ENCODE measurements at places on chromosomes 1 and 21.

DNA sequence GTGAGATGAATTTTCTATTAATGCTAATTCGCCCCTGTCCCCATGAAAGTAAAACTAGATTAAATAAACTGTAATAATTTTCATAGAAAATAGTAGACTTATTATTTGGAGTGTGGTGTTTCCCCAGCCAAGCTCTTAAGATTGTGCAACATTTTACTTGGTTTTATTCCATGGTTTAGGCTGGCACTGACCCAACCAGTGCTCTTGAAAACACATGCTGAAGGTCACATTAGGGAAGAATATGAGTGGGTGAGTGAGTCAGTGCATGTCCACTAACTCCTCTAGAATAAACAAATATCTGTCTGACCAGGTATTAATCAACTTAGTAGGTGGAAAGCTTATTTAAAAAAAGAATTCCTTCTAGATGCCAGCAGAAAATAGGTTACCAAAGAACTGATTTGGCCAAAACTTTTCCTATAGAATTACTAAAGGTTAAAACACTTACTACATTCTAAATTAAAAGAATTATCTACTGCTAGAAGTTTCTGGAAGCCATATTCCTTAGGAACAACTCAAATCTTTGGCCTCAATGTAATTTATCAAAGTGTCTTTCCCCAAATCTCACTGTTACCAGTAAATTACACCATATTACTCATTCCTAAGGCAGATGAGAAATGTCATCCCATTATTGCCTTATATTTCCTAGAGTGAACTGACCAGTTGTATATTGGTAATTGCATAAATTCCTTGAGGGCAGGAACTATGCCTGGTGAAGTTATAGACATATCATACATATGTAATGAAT, 89.7 kb upstream of the RGS1 start:
- no peak for DNase-seq

- no peak for DNase-seq
Measured at GRCh38 chr1:245961137-245961540, 545.9 kb downstream of the SMYD3 start.

GRCh38 chr1:228398741-228399461, 7.7 kb downstream of the TRIM11 start:
- DNase-seq, result no peak

DNA sequence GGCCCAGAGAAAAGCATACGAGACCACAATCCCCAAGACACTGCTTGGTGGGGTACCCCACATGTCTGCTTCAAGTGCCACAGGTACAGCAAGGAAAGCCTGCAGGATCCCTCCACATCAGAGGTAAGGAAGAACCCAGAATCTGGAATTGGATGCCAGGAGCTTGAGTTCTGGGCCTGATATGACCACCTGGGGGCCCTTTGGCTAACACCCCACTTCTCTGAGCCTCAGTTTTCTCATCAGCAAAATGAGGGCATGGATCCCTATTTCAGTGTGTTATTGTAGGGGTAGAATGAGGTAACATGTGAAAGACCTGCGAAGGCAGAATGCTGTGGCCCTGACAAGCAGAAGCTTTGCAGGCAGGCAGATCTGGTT, 24.5 kb downstream of the NAV1 start:
- no peak for DNase-seq

- no peak for DNase-seq
Measured at GRCh38 chr1:93620841-93621210, 60.8 kb downstream of the BCAR3 start.

- DNase-seq, result no peak
Measured at GRCh38 chr1:79082233-79082632, 75.7 kb upstream of the ADGRL4 start.

DNA sequence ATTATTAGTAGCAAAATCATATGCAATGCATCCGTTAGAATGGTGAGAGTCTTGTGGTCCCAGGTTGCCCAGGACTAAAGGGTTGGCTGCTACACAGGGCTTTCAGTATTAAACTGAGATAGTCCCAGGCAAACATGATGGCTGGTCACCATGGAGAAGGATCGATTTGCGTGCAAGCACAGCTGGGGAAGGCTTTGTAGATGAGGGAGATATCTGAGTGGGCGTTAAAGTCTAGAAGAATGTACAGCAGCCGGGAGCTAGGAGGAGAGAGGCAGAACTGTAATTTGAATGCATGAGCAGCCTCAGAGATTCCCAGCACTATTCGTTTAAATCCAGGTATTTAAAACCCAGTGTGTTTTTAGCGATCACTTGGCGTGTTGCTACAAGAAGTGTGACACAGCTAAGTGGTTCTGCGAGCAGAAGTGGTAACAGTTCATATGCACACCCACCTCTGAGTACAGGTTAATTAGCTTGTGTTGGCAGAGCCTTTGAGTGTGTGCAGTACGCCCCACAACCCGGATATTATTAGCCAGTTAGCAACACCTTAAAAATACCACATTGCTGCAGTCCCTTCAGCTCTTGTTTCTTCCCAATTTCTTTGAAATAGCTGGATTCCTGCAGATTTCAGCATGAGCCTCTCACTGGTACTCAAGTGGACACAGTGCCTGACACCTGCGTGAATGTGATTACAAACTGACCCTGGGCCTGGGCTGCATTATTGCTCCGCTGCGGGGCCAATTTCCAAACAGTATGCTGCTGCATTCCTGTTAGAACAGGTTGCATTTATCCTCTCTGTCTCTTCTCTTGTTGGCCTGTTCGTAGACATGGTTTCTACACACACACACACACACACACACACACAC, 67.2 kb upstream of the SCAF4 start:
- DNase-seq, result no peak

- no peak for DNase-seq
Measured at GRCh38 chr1:161242313-161242712, 4.3 kb upstream of the NR1I3 start.

- no peak for DNase-seq
Measured at GRCh38 chr1:90969241-90969640, 52.6 kb downstream of the ZNF644 start.

DNA sequence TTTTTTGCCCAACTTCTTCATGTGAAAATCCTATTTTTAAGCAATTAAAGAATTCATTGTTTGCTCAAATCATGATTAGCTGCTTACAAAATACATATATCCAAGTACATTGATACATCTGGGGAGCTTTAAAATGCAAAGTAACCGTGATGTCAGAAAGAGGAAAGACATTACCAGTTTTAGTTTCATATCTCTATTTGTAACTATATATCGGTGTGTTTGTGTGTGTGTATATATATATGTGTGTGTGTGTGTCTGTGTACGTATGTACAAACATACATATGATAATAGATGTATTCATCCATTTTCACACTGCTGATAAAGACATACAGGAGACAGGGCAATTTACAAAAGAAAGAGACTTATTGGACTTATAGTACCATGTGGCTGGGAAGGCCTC, 310.1 kb downstream of the DPYD start:
- DNase-seq, result no peak

DNA sequence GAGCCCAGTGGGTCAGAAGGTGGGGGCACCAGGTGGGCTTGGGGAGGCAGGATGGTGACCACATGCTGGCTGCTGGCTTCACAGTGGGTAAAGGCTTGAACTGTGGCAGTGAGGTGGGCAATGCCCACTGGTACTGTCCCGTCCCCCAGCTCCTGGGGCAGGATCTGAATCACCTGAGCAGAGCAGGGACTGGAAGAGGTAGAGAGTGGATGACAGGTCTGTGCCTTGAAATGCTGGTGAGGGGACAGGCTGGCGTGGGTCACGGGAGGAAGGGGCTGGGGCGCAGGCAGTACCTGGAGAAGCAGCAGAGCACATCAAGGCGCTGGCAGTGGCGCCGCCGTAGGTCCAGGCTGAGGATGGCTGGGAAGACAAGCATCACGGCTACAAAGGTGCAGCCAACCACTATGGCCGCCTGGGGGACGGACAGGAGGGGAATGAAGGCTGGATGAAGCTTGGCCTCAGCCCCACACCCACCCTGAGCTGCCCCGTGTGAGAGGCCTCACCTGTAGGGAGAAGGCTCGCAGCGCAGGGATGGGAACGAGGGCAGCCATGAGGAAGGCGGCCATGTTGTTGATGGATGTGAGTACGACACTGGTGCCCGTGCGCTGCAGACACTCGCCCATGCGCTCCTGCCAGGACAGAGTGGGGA, 14.9 kb downstream of the PTCH2 start:
- DNase-seq, result no peak

GRCh38 chr1:58857680-58858673, 74.1 kb upstream of the JUN start:
- DNase-seq, result no peak

- DNase-seq, result no peak
Measured at GRCh38 chr1:84583648-84584047, 9.4 kb upstream of the CTBS start.

GRCh38 chr1:59560807-59561450, 253.8 kb upstream of the HOOK1 start:
- no peak for DNase-seq

GRCh38 chr1:90715309-90715708, 1.8 kb downstream of the BARHL2 start:
- no peak for DNase-seq

- DNase-seq, result no peak
Measured at GRCh38 chr1:234709473-234710228, 99.7 kb upstream of the IRF2BP2 start.

DNA sequence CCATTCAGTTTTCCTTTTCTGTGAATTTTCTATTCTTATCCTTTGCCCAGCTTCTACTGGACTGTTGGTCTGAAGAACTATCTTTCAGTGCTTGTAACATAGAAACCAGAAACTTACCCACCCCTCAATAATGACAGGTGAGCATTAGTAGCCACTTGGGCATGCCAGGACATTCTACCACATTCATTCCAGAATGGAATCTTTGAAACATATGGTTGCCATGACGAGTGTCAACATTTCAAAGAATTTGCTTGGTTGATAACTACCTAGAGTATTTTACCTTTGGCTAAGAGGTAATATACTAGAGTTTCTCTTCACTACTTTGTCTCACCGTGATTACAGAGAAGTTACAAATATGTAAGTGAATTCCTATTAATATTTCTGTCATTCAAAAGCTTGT, at the start of gene MROH9:
MROH9 (plus strand) TSS at position 304 of the 400 bp plus-strand sequence. CDS start 10,023 bp downstream, outside the sequence.
- no peak for DNase-seq

- no peak for DNase-seq
Measured at GRCh38 chr21:23952269-23952668, 1655.0 kb downstream of the MRPL39 start.

DNA sequence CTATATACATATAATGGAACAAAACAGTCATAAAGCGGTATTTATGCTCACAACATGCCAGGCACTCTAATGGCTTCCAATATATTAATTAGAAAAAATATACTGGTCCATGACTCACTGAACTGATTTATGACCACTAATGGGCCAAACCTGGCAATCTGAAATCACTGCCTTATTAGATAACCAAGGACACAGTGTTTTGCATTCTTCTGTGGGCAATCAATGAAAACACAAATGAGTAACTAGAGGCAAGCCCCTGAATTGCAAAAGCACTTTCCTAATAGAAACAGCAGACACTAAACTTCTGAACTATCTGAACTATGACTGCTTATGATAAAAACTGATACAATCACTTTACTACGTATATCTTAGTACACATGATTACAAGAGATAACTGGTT, 3.5 kb downstream of the GCLM start:
- no peak for DNase-seq

DNA sequence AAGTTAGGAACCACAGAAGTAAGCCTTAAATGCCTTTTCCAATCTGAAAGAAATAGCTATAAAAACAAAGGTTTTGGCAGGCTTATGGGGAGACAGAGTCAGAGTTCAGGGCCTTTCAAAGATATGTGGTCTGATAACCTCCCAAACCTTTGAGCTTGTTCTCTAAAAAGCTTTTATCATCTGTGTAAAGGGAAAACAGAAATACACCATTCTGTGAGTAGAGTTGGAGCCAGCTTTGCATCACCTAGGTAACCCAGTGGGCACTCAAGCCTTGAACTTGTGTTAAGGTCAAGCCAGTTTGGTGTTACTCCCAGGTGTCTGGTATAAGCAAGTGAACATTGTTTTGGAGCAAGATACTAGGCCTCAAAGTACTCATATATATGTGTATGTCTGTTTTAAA, 50.1 kb downstream of the LAMC1 start:
- DNase-seq, result no peak

DNA sequence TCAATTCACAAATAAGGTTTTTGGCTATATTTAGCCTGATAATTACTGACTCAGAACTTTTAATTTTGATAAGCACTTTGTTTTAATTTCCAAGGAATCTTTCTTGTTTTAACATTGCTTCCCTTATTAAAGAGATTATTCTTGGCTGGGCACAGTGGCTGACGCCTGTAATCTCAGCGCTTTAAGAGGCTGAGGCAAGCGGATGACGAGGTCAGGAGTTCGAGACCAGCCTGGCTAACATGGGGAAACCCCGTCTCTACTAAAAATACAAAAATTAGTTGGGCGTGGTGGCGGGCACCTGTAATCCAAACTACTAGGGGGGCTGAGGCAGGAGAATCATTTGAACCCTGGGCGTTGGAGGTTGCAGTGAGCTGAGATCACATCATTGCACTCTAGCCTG, 13.8 kb downstream of the ALG14 start:
- DNase-seq, result no peak

GRCh38 chr1:101233495-101233894, 3.3 kb upstream of the S1PR1 start:
- no peak for DNase-seq

- DNase-seq, result no peak
Measured at GRCh38 chr1:42933060-42933586, 25.5 kb downstream of the SLC2A1 start.

DNA sequence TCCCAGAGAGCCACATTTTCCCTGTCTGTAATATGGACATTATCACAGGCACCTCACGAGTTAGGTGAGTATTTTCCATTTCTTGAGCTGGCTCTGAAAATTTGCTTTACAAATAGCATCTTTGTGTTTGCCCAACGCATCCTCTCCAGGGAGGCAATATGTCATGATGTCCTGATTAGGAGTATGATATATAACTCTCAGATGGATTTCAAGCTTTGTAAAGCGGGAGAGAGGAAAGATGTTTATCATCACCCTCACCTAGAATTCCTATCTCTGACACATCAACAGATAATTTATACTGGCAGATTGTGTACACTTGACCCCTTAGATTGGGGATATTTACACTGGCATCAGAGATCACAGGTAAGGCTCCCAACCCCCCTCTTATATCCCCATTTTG, 730.7 kb upstream of the RGS18 start:
- no peak for DNase-seq

GRCh38 chr1:220344745-220345144, 72.5 kb upstream of the RAB3GAP2 start:
- DNase-seq, result no peak

DNA sequence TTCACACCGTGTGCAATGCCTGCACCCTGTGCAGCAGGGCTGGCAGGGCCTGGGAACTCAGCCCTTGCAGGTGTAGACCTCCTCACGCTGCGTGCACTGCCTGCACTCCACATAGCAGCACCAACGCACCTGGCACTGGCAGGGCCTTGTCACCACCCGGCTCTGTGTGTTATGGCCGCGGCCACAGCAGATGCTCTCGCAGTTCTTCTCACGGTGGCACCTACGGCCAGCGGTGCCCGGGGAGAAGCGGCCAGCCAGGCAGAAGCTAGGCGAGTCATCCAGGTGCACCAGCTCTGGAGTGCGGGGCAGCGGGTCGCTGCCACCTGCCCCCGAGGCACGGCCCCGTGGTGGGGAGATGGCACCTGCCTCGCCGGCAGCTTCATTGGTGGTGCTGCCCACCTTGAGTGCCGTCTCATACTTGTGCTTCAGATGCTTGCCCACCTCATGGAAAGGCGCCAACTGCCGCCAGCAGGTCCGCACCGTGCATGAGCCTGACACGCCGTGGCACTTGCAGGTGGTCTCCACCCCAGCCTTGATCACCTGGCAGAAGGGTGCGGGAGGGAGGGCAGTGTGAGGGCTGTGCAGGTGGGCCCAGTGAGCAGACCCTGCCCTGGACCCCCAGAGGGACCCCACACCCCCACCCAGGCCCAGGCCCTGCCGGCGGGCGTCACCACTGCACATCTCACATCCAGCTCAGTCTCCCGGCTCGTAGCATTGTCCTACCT, 26.1 kb downstream of the WNT9A start:
- DNase-seq, result no peak

Measured in stimulated activated CD4-positive, alpha-beta T cell treated with anti-CD3 and anti-CD28 coated beads, TNF-alpha, amount 100 ng/mL, for 1 hour (primary cell).